ENCODE measurements at places on chromosomes 1 and 21.

DNA sequence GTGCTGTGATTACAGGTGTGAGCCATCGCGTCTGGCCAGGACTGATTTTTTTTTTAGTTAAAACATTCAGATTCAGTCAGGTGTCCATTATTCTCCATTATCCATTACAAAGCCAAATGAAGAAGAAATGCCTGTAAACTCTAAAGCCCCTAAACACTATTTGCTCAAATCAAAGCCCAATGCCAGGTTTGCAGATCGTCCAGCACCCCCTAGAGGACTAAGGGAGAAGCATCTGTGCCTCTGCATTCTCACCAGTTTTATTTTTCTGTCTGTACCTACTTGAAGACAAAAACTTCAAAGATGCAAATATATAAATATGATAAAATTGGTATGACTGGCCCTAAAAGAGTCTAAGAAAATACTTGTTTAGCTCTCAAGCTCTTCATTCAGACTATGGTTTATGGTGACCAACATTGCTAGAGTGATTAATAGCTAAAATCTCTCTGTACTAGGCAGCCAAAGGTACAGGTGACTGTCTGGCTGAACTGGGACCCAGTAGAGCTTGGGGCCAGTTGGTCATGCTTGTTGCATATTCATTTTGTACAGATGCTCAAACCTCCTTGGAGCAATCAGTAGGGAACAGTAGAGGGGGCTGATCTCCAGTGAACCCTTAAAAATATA is 138.4 kb downstream of the SYT2 start:
- no peak for DNase-seq

- DNase-seq: no peak
These were observed 918 bp downstream of the MIB2 start for GRCh38 chr1:1616045-1616790.

DNA sequence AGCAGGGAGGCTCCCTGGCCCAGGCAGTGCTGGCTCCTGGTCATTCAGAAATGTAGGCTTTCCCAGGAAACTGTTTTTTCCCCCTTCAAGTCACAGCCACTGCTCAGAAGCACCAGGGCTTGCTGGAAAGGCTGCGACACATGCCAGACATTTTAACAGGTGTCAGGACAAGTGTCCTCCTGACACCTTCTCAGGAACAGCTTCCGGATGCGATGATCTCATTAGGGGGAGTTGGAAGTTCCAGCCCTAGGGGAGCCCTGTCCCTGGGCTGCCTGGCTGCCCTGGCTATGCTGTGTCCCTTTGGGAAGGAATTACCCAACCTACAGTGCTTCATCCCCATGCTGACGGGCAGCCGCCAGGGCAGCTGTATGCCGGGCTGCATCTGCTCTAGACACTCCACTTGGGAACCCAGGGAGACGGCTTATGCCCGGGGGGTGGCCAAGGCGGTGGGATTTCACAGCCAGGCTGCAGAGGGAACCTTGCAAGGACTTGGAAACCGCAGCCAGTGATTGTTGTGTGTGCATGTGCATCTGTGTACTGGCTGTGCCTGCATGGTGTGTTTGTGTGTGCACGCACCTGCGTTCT is 41.8 kb downstream of the AJAP1 start:
- DNase-seq: no peak

- no peak for DNase-seq
These were observed 147.8 kb downstream of the SLC45A1 start for GRCh38 chr1:8465692-8466091.

DNA sequence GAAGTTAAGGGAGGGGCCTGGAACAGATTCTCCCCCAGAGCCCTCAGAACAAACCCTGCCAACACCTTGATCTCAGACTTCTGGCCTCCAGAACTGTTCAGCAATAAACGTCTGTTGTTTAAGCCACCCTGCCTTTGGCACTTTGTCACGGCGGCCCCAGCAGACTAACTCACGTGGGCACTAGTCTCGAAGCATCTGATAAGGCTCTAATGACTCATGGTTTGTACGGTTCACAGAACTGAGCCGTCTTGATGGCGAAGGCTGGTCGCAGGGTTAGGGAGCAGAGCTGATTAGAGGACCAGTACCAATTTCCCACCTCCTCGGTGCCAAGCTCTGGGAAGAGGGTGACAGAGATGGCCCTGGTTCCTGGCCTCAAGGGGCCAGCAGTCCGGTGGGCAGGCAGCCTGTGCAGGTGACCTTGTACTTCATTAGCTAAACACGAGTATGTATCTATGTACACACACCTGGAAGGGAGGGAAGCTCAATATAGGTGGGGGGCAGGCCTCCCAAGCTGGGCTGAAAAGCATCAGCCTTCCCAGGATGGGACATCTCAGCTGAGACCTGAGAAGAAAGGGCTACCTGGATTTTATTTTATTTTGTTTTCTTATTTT is 112.8 kb downstream of the MRPS6 start:
- DNase-seq: no peak

- peak; percentile 10 for DNase-seq
These were observed 187.5 kb downstream of the HHAT start for GRCh38 chr1:210516092-210516656.

DNA sequence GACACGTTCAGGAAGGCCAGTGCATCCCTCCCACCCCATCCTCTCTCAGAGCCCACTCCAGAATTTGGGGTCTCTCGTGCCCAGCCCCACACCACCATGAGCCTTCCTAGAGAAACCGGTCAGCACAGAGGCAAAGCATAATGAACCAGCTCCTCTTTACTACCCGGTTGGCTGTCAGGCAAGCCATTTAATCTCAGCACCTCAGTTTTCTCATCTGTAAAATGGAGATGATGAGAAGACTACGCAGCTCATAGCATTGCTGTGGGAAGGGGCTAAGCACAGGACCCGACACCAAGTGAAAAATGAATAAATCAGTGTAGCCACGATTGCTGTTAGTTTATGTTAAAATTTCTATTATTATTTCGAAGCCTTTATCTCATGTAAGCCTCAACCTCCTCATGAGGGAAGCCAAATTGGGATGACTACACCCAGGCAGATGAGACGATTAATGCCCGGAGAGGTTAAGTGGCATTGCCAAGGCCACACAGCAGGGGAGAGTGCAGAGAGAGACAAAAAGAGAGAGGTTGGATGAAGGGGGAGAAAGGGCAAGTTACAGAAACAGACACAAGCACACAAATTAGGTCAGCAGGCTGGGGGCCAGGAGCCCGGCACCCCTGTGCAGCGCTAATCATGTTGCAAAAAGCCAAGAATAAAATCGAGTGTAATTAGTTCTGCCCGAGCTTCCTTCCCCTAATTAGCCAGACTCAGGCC is 25.7 kb downstream of the SDC3 start:
- DNase-seq: no peak

GRCh38 chr1:36352910-36353878 is 29.7 kb upstream of the EVA1B start:
- no peak for DNase-seq

DNA sequence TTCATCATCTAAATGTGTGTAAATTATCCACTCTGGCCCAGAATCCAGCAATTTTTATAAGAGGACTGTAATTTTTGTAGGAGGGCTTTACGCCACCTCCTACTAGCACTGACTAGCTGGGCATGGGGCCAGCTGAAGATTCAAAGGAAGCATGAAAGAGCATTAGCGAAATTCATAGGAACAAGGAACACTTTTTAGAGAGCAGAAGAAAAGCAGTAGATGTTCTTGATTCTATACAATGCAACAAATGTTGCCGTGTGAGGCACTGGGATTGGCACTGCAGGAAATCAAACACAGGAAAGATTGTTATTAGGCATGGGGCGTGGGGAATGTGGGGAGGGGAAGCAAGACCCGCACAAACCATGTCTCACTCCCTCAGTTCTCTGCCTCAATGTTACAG is 58.4 kb upstream of the PARP1 start:
- DNase-seq: no peak

GRCh38 chr1:5995871-5996630 is 3.8 kb upstream of the NPHP4 start:
- DNase-seq: no peak

DNA sequence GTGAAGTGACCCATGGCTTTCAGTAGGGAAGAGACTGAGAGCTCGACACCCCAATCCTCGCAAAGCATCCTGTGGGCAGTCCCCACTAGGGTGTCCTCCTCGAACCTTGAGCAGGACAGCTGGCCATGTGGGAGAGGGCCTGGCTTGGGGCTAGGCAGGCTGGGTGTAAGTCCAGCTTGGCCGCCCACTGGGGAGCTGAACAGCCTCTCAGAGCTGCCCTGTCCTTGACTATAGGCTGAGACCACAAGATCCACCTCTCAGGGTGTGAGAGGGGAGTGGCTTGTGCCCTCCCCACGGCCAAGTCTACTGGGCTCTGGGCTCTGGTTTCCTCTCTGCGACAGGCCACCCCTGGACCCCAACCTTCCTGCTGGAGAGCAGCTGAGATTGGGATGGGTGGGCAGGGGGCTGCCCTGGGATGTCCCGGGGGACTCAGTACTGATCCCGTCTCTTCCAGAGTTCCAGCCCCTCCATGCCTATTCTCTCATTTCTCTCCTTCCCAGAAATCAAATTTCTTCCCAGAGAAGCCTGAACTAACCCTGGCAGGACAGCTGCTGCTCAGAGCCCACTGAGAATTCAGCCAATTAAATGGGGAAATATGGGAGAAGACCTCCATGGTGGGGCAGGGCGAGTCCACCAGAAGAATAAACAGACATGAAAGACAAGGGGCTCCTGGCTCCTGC is 282.9 kb downstream of the PTPRU start:
- DNase-seq: no peak

DNA sequence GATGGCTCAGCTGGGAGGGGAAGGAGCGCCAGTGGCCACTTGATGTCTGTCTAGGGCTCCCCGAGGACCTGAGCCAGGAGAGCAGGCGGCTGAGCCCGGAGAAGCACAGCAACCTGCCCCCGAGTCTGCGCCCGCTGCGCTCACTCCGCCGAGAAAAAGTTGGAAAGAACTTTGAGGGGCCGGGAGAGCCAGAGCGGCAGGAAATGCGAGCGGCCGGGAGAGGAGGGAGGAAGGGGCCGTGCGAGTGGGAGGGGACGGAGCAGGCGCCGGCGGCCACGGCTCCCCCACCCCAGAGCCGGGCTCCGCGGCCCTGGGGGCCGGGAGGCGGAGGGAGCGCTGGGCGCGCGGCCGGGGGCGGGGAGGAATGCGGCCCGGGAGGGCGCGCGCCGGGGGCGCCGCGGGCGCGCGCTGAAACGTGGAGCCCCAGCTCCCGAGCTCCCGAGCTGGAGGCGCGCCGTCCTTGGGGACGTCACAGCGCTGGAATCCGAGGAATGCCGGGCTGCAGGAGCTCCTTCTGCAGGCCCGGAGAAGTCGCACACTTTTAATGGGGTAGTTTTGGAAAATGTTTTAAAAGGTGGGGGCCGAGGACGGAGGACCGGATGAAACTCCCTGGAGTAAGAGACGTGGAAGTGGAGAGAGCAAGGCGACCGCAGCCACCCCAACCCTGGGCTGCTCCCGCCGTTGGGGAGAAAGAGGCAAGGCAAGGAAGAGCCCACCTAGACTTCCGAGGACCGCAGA is at the start of gene PTPN14:
PTPN14 (minus strand) TSS at position 167 of the 738 bp plus-strand sequence. CDS start 86,799 bp downstream, outside the sequence.
- DNase-seq: peak; percentile 95

DNA sequence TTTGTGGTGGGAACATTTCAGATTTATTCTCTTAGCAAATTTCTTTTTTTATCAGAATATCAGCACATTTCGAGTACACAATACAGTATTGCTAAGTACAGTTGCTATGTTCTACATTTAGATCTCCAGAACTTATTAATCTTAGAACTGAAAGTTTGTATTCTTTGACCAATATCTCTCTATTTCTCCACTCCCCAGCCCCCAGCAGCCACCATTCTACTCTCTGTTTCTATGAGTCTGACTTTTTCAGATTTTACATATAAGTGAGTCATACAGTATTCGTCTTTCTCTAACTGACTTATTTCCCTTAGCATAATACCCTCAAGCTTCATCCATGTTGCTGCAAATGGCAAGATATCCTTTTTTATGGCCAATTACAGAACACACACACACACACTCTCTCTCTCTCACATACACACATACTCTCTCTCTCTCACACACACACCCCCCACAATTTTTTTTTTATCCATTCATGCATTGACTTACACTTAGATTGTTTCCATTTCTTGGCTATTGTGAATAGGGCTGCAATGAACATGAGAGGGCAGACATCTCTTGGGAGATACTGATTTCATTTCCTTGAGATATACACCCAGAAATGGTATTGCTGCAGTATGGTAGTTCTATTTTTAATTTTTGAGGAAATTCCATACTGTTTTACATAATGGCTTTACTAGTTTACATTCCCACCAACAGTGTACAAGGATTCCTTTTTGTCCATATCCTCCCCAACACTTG is 15.7 kb downstream of the RPTN start:
- DNase-seq: no peak

GRCh38 chr1:220885971-220886370 is 6.7 kb downstream of the HLX start:
- DNase-seq: no peak

DNA sequence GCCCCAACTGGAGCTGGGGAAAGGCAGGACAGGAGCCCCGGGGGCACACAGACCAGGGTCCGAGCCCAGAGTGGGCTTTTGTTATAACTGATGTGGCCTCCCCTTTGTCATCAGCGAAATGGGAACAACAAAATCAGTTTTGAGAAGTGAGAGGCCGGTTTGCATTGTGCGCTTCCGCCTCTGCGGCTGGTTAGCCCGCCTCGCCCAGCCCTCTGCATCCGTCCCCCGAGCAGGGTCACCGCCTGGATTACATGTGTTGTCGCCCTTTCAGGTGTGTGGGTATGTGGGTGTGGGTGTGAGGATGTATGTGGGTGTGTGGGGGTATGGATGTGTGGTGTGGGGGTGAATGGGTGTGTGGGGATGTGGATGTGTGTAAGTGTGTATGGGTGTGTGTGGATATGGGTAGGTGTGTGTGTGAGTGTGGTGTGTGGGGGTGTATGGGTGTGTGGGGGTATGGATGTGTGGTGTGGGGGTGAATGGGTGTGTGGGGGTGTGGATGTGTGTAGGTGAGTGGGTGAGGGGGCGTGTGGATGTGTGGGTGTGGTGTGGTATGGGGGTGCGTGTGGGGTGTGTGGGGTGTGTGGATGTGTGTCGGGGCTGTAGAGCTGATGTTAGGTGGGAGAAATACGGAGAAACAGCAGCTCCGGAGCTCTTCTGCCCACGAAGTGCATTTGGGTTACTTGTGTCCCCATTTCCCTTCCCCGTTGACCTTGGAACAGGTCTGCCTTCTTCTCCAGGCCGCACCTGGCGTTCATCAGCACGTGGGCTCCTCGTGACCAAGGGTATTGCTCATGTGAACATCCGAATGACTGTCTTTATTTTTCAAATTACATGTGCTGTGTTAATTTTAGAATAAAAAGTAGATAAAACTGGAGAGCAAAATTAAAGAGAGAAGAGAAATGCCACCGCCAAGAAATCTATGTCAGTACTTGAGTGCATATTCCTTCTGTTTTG is 67.6 kb downstream of the FHAD1 start:
- DNase-seq: no peak

DNA sequence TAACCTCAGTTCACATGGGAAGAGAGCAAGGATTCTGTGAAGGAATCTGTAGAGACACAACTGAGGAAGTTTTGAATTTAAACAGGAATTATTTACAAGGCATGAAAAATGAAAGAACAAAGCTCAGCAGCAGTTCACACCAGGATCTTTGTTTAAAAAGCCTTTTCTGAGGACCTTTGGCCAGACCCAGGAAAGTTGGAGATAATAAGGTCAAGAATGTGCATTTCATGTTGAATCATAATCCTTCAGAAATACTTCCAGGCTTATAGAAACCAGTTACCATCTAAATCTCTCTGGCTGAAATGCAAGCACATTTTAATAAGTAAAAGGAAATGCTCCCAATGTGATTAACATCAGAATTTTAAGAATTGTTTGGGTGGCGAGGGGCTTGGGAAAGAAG is 2.7 kb downstream of the CLIC6 start:
- no peak for DNase-seq
